ENCODE measurements at places on chromosomes 6 and 20.

- no peak for DNase-seq
These were observed 813.0 kb downstream of the DHX35 start for GRCh38 chr20:39775110-39775509.

GRCh38 chr20:16299897-16300296 lies 273.4 kb downstream of the KIF16B start:
- DNase-seq = no peak

DNA sequence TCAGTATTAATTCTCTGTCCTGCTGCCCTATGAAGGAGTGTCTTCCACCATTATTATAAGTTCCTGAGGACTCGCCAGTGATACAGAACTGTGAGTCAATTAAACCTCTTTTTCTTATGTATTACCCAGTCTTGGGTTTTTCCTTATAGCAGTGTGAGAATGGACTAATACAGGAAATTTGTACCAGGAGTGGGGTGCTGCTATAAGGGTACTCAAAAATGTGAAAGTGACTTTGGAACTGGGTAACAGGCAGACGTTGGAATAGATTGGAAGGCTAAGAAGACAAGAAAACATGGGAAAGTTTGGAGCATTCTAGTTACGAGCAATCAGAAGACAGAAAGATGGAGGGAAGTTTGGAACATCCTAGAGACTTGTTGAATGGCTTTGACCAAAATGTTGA lies 616.7 kb upstream of the EPHA7 start:
- no peak for DNase-seq

DNA sequence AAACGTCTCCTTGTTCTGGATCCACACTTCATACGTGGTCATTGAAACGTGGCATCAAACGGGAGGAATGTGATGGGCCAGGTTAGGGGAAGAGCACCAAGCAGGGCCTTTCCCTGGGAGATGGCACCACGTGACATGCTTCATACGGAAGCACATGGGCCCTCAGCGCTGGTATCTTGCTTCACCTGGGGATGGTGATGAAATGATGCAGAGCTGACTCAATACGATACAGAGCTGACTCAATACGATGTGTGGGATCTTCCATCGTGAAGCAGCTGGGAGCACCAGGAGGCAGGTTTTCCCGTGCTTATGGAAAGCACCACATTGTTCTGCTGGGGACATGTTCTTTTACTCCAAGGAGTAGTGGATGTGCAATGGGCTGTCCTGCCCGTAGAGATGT lies 22.5 kb upstream of the TAGAP start:
- no peak for DNase-seq

- DNase-seq = no peak
These were observed 476 bp upstream of the BCKDHB start for GRCh38 chr6:80105972-80106417.

- DNase-seq = no peak
These were observed 104.1 kb upstream of the SLC35B3 start for GRCh38 chr6:8539453-8539852.

DNA sequence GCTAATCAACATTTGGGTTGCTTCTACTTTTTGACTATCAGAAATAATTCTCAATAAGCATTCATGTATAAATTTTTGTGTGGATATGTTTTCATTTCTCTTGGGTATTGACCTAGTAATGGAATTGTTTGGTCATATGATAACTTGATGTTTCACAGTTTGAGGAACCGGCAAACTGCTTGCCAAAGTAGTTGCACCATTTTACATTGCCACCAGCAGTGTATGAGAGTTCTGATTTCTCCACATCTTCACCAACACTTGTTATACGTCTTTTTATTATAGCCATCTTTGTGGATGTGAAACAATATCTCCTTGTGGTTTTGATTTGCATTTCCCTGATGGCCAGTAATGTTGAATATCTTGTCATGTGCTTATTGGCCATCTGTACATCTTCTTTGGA lies 42.6 kb upstream of the TGM2 start:
- no peak for DNase-seq

- no peak for DNase-seq
These were observed 689 bp upstream of the PFDN4 start for GRCh38 chr20:54207053-54207742.

GRCh38 chr20:61659994-61660346 lies 405.7 kb downstream of the TAF4 start:
- no peak for DNase-seq

Data from stimulated activated CD8-positive, alpha-beta memory T cell treated with anti-CD3 and anti-CD28 coated beads, Interleukin-4, amount 100 ng/mL, for 24 hours (primary cell).